ENCODE measurements at places on chromosomes 13 and 19.
A peak's percentile ranks its signal among the peaks of the same experiment; 100 is the strongest.

DNA sequence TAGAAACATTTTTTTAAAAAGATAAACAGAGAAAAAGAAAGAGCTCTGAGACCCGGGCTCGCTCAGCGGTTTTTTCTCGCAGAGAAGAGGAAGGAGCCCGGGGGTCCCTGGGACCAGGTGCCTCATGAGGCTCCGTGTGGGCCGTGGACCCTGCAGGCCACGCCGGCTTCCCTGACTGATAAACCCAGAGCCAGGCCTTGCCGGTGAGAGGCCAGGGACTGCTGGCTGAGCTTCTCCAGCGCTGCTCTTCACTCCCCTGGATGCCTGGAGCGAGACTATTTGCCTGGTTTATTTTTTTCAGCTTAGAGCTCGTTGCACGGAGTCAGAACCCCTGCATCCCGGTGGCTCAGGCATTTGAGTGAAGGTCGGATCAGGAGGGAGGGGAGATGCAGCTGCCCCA lies 53.4 kb upstream of the F7 start:
- no peak for DNase-seq

- DNase-seq = peak; percentile 60
These were observed 34.7 kb downstream of the BRD4 start for GRCh38 chr19:15297416-15298224.

GRCh38 chr13:87130423-87130822 lies 540.7 kb upstream of the SLITRK5 start:
- DNase-seq = no peak

DNA sequence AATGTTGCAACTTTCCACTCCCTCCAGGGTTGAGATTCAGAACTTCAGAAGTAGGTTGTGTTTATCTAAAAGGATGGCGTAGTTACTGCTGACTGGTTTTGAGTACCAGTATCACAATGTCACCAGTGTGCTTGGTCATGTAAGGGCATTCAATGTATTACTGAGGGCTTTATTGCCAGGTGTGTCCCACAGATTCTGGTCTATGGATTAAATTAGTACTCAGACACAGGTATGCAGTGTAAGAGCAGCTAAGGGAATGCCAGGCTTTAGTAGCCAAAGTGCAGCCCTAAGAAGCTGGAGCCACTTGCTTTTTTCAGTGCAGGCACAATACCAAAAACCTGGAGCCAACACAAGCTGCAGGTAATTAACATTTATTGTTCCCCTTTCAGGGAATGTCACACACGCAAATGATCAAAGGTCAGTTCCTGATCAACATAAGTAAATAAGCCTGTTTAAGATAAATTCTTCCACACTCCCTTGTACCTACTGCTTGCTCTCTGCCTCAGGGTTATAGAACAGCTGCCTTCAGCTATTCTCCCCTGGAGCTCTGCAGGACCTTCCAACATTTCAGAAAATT lies 130.1 kb upstream of the ZNF91 start:
- no peak for DNase-seq

- no peak for DNase-seq
These were observed 3.8 kb downstream of the LGI4 start for GRCh38 chr19:35130761-35131720.

DNA sequence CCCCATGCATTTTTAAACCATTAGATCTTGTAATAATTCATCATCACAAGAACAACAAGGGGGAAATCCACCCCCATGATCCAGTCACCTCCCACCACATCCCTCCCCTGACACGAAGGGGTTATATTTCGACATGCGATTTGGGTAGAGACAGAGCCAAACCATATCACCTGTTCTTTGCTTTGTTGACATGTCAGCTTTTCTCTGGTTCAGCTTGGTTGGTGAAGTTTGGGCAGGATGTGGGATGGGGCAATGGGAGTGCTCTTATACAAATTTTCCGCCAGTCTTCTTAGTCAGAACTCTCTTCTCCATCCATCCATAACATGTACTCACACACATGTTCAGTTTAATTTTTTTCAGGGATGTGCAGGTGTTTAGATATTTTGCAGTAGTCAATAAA lies 12.9 kb downstream of the TPP2 start:
- no peak for DNase-seq

DNA sequence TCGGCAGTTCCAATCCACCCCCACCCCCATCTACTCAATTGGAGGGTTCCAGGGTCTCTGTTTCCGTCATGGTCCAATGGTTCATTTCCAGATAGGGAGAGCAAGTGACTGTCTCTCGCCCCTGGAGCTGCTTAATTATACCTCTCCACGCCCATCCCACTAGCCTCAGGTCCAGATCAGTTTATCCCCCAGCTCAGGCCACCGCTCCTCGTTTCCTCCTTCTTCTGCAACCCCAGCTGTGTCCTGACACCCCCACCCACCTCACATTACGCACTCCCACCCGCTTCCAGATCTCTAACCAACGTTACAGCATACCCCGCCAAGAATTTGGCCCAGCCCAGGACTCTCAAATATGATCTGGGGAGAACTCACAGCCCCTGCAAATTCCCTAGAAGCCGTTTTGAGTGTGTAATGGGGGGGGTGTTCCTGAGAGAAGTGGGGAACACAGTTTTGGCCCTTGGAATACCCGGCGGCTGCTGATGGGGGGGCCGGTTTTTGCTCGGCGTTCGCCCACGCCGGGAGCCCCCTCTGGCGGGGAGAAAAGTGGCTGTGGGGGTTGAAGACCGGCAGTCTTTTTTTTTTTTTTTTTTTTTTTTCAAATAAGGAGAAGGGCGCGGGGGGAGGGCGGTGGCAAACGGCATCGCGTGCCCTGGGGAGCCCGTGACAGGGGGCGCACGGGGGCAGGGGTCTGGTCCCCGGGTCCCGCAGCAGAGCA lies 1.7 kb upstream of the PDE4A start:
- DNase-seq = peak; percentile 37
